A549 treated with dexamethasone at 1 μM for 4 hours (cell line): ENCODE measurements at places on chromosomes 7 and 10. TPM values are rescaled to one million over a fixed set of nuclear protein-coding genes. Genes with fewer than 3 reads are reported as not detected.

The HOXA10 gene
- total RNA-seq = 6.9 to 8.3 TPM (median 7.2 TPM) in 5 replicates

The TEX36 gene
- not detected in 5 replicates for total RNA-seq

The TES gene
- total RNA-seq = 58.5 to 84.6 TPM (median 75.3 TPM) in 5 replicates

The IL2RA gene
- total RNA-seq = not detected in 5 replicates

The CC2D2B gene
- total RNA-seq = 0.14 to 0.46 TPM (median 0.40 TPM) in 4 of 5 replicates, not detected in the other

The MMD2 gene
- not detected in 5 replicates for total RNA-seq

The C10orf62 gene
- total RNA-seq = 0.07 to 0.20 TPM (median 0.11 TPM) in 4 of 5 replicates, not detected in the other

The HABP2 gene
- 0.07 to 0.14 TPM (median 0.11 TPM) in 5 replicates for total RNA-seq

The OR13A1 gene
- total RNA-seq = 0.04 to 0.05 TPM in 2 of 5 replicates, not detected in the others

The MYL10 gene
- total RNA-seq = not detected in 5 replicates

The LRRC18 gene
- total RNA-seq = not detected in 5 replicates

The TMEM176B gene
- total RNA-seq = 0.12 to 0.22 TPM (median 0.14 TPM) in 3 of 5 replicates, not detected in the others

The FOXI2 gene
- not detected in 5 replicates for total RNA-seq

The DRGX gene
- 0.05 TPM in 2 of 5 replicates, not detected in the others for total RNA-seq
